Natural killer cell (primary cell): ENCODE measurements at places on chromosomes 11 and 22. TPM values are rescaled to one million over a fixed set of nuclear protein-coding genes. Genes with fewer than 3 reads are reported as not detected.

TREH gene
- total RNA-seq, result not detected

RFPL1 gene
- not detected for total RNA-seq

TXNRD2 gene
- total RNA-seq, result 23.5 TPM

CD6 gene
- total RNA-seq, result 111 TPM

WT1 gene
- not detected for total RNA-seq

NXPE1 gene
- total RNA-seq, result not detected

CLMP gene
- total RNA-seq, result 0.45 TPM

P2RY6 gene
- 0.40 TPM for total RNA-seq

CATSPERZ gene
- 0.80 TPM for total RNA-seq

FXYD6 gene
- 0.90 TPM for total RNA-seq

OR51S1 gene
- not detected for total RNA-seq

CDKN1C gene
- 27.9 TPM for total RNA-seq

KRTAP5-8 gene
- total RNA-seq, result not detected
